ENCODE measurements at places on chromosomes 16 and 17.

DNA sequence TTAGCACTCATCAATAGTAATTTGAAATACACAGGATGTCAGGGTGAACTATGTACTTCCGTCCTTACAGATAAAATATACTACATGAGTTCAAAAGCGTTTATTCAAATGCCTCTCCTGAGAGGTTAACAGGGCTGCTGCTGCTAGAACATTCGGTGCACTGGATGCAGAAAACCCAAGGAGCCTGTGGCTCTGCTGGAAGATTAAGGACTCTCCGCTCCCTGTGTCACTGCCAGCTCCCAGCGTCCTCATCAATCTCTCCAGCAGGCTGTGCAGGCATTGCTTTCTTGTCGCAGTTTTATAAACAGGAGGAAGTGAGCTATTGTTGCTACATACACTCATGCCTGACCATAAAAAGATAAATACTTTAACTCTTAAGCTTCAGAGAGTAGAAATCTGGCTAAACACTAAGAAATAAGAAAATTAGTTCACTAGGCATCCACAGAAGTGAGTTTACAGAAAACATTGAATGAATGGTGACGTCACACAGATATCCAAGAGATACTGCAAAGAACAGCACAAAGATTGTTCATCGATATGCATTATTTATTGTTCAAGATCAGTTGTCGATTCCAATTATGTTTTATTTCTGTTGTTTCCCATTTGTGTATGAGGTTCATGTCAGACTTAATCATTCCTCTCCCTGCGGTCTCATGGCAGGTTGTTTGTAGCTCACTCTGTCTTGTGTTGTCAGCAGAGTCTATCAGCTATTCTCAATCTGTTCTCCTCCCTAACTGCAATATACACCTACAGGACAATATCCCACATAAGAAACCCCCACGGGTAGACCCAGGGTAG lies 127.9 kb upstream of the MON1B start:
- DNase-seq, result no peak

DNA sequence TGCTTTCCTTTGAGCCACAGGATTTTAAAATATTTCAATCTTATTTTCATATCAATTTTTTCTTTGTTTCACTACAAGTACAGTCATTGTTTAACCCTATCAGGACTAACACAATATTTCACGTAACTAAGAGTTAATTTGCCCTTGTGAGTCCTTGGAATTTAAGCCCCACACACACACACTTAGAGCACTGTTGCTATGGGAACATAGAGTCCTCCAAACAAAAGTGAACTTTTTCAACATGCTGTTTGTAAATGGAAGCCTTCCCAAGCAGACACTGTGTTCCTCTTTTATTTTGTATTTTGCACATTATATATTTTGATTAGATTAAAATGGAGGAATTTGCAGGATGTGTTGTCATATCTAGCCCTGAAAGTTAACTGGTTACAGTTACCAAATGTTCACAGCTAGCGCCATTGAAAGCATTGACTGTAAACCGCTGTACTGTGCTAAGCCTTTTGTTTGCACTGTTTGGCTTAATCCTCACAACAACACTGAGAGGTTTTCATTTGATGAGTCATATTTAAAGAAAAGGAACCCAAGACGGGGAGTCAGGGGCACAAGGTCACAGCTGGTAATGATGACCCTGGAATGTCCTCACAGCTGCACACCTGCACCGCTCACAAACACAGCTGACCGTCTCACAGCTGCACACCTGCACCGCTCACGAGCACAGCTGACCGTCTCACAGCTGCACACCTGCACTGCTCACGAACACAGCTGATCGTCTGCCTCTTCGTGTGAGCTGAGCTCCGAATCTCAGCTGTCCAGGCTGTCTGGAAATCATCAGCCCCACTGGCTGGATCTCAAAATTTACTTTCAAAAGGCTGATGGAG lies 6.3 kb downstream of the HSBP1 start:
- peak; percentile 22 for DNase-seq

- no peak for DNase-seq
Observed at GRCh38 chr17:6092182-6092902, 22.2 kb downstream of the WSCD1 start.

- DNase-seq, result peak; percentile 26
Observed at GRCh38 chr16:89502081-89502843, 5.9 kb upstream of the SPG7 start.

GRCh38 chr16:69513180-69513966 lies 52.4 kb upstream of the NFAT5 start:
- no peak for DNase-seq

GRCh38 chr16:80046261-80046660 lies 445.7 kb upstream of the MAF start:
- no peak for DNase-seq

- no peak for DNase-seq
Observed at GRCh38 chr17:56838687-56839086, 4.7 kb downstream of the DGKE start.

DNA sequence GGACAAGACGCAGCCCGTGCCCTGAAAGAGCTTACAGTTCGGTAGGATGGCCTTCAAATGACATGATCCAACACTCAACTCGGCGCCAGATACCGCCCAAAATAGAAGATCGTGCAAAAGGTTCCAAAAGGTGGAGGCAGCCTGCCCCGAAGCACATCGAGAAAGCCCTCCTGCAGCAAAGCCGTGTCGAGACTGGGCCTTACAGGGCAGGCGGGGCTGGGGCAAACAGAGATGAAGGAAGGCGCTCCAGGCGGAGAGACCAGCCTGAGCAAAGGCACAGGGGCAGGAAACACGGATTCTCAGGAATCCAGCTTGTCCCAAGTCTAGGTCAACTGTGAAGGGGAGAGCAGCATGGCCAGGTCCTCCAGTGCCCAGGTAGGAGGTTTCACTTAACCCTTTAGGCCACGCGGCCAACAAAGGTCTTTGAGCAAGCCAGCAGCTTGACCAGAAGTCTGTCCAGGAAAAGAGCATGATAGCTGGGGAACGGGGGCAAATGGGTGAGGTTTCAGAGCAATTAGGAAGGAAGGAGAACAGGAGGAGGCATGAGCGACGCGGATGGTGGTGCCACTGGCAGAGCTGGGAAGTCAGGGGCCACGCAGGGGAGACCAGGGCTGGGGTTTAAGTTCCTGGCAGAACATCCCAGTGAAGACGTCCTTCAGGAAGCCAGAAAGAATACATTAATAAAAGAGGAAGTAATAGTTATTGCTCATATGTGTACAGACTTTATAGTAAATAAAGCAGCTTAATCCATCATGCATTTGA lies 21.2 kb upstream of the EIF1 start:
- no peak for DNase-seq

GRCh38 chr16:1188432-1189189 lies 35.7 kb downstream of the CACNA1H start:
- peak; percentile 72 for DNase-seq

DNA sequence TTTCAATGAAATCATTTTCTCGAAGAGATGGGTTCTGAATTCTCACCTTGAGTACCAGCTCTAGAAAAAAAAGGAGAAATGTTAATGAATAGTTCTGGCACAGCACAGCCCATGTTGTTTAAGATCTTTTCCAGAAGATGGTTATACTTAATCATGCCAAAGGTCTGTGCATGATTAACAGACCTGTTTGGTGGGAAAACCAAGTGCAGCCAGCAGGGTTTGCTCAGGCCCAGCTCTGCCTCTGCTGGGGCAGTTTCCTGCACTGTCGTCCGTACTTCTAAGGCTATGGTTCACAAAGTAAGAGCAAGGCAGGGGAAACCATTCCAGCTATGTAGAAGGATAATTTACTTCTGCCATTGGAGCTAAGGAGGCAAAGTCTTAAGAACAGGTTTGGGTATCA lies 10.7 kb downstream of the ANKRD40 start:
- DNase-seq, result no peak

DNA sequence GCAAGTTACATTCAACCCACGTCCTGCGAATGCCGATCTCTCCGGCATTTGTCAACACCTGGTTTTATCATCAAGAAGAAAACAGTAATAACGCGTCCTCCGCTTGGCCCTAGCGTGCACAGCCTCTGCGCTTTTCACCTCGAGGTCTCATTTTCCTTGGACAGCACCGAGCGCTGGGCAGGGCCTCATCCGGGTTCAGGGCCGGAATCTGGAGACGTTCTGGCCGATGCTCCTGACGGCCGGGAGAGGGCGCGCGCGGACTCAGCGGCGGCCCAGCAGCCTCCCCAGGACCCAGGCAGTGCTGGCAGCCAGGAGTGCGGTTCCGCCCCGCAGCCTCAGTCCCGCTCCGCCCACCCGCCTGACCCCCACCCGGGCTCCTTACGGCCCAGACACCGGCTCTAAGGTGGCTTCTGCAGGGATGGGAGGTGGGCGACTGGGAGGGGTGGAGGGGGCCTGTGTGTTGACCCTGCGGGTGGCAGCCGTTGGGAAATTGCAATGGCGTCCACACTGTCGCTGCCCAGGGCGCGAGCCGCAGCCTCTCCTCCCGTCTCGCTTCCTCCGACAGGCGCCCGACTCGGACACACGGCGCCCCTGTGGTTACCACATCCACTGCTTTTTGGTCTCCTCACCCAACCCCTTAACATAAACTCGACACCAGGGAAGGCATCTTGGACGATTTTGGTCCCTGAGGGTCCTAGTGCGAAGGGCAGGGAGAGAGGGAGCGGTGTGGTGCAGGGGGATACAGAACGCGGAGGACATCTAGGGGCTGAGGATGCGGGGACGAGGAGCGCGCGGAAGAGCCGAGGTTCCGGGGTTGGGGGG lies 7.4 kb upstream of the FLYWCH1 start:
- peak; percentile 71 for DNase-seq

- no peak for DNase-seq
Observed at GRCh38 chr17:43667947-43668348, 6.2 kb upstream of the MEOX1 start.

GRCh38 chr16:88922114-88922825 lies 54.7 kb downstream of the CBFA2T3 start:
- no peak for DNase-seq

GRCh38 chr16:54480429-54480828 lies 193.8 kb upstream of the IRX3 start:
- DNase-seq, result no peak

DNA sequence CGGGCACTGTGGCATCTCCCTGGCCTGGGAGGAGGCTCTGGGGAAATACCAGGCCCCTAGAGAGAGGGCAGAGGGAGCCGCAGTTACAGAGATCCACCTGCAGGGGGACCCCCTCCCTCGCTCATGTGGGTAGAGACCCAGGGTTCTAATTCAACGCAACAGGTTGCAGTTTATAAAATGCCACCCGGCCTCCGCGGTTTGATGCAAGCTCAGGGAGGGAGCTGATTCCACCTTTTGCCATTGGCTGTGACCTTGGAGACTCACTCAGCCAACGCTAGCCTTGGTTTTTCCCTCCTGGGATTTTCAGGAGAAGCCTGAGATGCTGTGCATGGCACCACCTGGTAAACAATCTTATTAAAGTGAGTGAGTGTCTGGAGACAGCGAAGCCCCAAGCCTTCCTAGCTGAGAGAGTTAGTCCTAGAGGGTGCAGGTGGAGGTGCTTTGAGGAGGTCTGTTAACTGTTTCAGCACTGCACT lies 12.1 kb downstream of the TTLL6 start:
- DNase-seq, result peak; percentile 82

DNA sequence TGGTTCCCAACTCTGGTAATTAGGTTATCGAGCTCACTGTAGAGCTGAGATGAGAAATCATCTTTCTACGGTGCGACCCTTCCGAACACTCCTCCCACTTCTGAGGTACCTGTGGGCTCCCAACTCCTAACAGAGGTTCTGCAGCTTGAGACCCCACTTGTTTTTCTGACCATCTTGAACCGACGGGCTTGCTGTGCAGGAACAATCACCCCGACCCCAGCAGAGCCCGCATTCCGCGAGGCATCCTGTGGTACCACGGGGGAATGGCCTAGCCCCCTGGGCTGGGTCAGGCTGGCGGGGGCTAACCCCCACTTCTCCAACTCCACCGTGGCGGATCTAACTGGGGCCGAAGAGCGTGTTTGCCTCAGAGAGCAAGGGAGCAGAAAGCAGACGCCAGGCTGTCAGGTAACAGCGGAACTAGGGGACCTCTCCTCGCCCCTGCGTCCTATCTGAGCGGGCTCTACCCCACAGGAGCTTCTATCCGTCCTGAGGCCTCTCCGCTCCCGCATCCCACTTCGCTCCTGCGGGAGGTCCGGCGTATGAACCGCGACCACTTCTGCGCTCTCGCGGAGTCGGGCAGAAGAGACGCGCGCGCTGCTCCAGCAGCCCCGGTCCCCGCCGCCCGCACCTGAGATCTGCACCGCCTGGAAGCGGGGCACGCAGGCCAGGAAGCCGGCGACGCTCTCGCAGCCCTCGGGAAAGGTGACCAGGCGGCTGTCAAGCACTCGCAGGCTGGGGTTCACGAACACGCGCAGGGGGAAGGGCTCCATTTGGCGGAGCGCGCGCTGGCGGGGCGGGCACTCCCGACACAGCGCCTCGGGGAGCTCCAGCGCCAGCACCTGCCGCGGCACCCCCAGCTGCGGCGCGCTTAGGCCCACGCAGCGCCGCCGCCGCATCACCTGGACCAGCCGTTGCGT lies 761 bp downstream of the PDF start:
- DNase-seq, result no peak

GRCh38 chr17:45108595-45109521 lies 23.5 kb downstream of the PLCD3 start:
- no peak for DNase-seq

DNA sequence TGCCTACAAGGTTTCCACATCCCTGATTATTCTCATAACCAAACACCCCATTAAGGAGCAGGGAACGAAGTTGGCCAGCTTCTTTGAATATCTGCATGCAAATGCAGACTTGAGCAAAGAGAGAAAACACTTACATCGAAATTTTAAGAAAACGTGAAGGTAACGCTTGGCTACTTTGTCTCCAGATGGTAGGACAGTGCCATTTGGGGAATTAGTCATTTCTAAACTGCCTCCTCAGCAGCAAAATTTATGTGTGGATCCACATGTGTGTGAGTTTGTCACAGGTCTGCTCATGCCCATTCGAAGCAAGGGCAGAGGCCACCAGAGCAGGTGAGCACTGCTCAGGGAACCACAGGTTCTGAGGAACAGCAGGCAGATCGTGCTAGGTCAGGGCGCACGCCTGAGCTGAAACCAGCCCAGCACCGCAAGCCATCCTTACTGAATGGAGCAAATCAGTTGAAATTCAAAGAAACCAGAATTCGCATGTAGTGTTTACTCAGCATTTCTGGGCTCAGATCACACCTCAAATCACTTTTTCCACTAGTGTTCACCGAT lies 80.1 kb downstream of the SOCS1 start:
- DNase-seq, result no peak

GRCh38 chr17:76844485-76844829 lies 23.7 kb upstream of the MGAT5B start:
- DNase-seq, result no peak

DNA sequence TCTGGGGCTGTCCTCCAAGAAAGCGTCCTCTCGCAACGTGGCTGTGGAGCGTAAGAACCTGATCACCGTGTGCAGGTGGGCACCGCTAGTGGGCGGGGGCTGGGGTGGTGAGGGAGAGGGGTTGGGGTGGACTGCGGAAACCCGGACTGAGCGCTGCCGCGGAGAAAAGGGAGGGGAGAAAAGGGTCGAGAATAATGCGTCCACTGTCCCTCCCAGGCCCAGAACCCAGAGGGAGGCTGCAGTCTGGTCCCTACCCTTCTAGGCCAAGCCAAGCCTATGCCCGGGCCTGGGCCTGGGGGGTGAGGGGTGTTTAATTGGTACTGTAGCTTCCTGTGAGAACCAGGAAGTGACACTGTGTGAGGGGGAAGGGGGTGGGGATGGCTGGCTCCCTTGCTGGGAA lies 464 bp downstream of the RUNDC3A start:
- DNase-seq, result no peak

GRCh38 chr17:7222972-7223292 lies 3.2 kb downstream of the ACADVL start:
- DNase-seq, result no peak

Measured in progenitor cell of endocrine pancreas (in vitro differentiated cells).